Putamen (tissue), 1 donor: ENCODE measurements at places on chromosomes 1 and 21.

DNA sequence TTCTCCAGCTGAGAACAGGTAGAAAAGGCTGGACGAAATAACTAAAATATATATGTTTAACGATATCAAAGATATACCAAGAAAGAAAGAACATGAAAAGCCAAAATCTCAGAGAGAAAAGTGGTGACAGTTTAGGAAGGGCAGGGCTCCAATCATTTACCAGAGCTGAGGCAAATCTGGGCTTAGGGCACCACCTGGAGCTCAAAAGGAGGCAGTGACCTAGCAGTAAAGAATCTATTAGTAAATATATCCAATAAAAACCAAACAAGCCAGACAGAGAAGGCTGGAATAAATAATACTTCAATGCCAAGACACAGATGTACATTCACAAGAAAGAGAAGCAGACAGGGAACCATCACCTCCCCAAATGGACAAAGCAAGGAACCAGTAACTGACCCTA lies 43.5 kb downstream of the CHIA start:
- no peak for DNase-seq

DNA sequence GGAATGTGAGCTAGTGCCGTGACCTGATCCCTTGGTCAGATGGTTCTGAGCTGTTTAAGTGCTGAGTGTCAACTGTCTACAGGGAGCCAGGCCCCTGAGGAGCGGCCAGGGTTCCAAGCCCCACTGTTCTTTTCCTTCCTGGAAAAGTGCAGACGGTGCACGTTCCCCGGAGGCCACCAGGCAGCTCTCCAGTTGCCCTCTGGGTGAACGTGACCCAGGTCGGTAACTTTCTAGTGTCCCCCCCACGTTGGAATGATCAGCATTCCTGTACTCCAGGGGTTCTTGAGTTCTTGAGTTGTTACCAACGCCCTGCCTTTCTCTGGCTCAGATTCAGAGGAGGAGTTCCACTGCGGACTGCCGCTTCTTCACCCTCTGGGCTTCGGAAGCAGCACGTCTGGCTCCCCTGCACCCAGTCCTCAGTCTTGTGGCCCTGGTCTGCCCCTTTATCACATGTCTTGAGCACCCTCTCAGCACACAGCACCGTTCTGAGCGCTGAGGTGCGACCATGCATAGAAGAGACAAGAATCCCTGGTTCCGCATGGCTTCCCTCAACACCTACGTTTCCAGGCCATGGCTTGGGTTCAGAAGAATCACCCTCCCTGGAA lies 131.5 kb downstream of the DHRS3 start:
- DNase-seq = no peak

DNA sequence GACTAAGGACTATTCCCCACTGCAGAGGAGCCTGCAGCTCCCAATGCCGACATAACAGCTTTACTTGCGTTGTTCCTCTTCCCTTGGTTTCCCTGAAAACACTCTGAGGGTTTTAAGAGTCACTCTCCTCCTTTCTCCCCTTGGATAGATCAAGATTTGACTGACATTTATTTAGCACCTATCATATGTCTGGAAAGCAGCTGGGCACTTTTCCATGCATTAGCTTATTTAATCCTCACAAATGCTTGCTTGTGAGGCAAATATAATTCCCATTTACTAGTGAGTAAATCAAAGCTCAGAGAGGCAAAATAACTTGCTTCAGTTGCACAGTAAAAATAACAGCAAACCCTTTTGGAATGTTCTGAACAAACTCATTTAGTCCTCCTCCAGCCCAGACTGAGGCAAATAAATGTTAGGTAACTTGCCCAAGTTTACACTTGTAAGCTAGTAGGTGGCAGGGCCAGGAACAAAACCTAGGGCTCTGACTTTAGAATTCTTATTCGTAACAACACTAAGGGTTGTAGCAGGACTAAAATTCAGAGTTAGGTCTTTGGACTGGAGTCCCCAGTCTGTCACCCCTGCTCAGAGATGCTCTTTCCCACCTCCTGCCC lies 81.4 kb downstream of the KCND3 start:
- no peak for DNase-seq

- no peak for DNase-seq
Observed at GRCh38 chr1:227948493-227949260, 945 bp upstream of the WNT9A start.

GRCh38 chr1:63777286-63777685 lies 3.5 kb downstream of the ROR1 start:
- DNase-seq = no peak

GRCh38 chr1:201009962-201010645 lies 13.4 kb downstream of the KIF21B start:
- DNase-seq = no peak

- peak; percentile 67 for DNase-seq
Observed at GRCh38 chr1:66349242-66349641, 184.7 kb upstream of the SGIP1 start.

GRCh38 chr1:12505639-12506280 lies 112.2 kb downstream of the DHRS3 start:
- DNase-seq = no peak

GRCh38 chr1:182601913-182602312 lies 2.3 kb downstream of the RGS16 start:
- no peak for DNase-seq

GRCh38 chr1:115833856-115834255 lies 7.1 kb downstream of the NHLH2 start:
- no peak for DNase-seq

GRCh38 chr1:229127301-229127700 lies 143.6 kb upstream of the RAB4A start:
- DNase-seq = no peak

DNA sequence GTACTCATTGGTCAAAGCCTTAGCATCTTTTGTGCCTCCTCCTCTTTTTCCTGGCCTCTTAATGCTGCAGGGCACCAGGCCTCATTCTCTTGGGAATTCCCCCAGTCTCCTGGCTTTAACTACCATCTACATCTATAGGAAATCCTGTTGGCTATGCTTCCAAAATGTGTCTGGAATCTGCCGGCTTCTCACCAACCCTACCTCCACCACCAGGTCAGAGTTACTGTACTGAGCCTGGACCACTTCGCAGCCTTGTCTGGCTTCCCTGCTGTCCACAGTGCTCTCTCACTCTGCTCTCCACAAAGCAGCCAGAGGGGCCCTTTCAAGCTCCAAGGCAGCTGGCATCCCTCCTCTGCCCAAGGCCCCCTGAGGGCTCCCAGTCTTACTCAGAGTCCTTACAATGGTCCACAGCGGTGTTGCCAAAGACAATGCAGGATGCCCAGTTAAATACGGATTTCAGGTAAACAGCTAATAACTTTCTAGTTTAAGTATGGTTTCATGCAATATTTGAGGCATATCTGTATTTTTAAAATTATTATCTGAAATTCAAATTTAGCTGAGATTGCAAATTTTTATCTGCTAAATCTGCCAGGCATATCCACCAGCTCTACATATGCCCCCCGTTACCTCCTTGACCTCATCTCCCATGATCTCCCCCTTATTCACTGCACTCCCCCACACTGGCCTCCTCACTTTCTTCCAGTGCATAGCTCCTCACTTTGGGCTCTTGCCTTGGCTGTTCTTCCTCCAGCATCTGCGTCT lies 34.5 kb upstream of the FAM163A start:
- no peak for DNase-seq

GRCh38 chr21:38631676-38632075 lies 133.4 kb upstream of the ERG start:
- no peak for DNase-seq

GRCh38 chr1:91806769-91807700 lies 78.9 kb downstream of the TGFBR3 start:
- DNase-seq = no peak

GRCh38 chr1:65265651-65266351 lies 43.5 kb upstream of the DNAJC6 start:
- DNase-seq = peak; percentile 77

DNA sequence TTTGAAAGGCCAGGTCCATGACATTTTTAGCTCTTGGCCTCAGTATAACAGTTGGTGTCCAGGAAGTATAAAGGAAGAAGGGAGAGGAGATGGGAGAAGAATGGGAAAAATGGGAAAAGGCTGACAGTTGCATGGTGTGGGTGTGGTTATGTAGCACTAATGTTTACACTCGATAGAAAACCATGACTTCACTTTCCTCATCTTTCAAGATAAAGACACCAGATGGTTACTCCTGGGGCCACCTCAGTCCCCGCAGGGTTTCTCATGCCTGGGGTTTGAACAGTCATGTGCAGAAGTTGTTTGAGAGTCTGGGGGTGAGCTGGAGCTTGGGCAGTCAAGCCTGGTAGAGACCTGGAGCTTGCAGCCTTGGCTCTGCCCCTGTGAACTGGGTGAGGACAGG lies 7.9 kb downstream of the PGBD2 start:
- DNase-seq = no peak

GRCh38 chr1:219880765-219881457 lies 47.4 kb downstream of the SLC30A10 start:
- DNase-seq = no peak

- no peak for DNase-seq
Observed at GRCh38 chr1:154411525-154411924, 6.4 kb downstream of the IL6R start.

DNA sequence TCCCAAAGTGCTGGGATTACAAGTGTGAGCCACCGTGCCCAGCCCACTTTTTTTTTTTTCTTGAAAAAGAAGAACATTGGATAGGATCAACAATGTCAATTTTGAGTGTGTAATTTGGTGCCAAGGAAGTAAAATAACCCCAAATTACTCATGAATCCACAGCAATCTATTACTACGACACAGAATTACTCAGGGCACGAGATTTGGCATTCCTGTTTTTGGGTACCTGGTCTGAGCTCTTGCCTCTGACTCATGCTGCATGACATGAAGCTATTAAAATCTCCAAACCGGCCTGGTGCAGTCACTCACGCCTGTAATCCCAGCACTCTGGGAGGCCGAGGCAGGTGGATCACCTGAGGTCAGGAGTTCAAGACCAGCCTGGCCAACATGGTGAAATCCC lies 10.4 kb downstream of the RNF19B start:
- no peak for DNase-seq

DNA sequence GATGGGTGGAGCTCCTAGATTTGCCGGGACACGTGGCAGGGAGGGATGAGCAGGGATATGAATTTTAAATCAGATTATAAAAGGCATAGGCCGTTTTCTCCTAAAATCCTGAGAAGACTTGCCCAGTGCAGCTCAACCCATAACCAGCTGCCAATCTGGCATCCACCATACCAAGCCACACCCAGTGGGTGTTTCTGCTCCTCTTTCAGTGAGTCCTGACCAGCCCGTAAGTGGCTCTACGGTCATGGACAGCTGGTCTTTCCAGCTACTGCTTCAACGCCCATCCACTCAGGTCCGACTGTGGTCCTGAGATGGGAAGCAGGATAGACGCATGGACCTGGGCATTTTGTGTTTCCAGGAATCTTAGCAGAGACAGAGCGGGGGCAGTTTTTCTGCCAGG lies 107.2 kb downstream of the LAMC2 start:
- no peak for DNase-seq

- DNase-seq = no peak
Observed at GRCh38 chr1:180841415-180841814, 71.3 kb upstream of the KIAA1614 start.

DNA sequence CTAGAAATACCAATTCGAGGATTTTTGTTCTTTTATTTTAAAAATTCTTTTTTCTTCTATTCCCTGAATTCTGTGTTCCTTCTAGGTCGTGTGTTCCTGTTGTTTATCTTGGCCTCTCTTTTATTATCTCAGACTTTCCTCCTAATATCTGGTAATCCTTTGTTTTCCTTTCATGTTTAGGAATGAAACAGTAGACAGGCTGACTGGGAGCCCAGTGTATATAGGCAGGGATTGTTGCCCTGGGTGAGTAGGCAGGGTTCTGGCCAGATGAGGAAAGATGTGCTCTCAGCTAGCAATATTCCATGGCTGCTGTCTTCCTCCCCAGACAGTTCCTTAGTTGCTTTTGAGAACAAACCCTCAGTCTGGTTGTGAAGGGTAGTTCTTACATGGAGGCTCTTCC lies 161.8 kb upstream of the PDE4B start:
- no peak for DNase-seq

GRCh38 chr1:175171036-175171913 lies 21.3 kb downstream of the KIAA0040 start:
- DNase-seq = no peak

- no peak for DNase-seq
Observed at GRCh38 chr21:28228636-28228995, 764.1 kb downstream of the LTN1 start.

DNA sequence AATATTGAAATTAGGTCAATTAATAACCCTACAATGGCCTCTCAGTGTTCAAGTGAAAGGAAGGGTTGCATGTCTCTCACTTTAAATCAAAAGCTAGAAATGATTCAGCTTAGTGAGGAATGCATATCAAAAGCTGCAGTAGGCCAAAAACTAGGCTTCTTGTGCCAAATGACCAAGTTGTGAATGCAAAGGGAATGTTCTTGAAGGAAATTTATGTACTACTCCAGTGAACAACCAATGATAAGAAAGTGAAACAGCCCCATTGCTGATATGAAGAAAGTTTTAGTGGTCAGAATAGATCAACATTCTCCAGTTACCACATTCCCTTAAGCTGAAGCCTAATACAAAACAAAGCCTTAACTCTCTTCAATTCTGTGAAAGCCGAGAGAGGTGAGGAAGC lies 10.0 kb downstream of the MAEL start:
- no peak for DNase-seq

DNA sequence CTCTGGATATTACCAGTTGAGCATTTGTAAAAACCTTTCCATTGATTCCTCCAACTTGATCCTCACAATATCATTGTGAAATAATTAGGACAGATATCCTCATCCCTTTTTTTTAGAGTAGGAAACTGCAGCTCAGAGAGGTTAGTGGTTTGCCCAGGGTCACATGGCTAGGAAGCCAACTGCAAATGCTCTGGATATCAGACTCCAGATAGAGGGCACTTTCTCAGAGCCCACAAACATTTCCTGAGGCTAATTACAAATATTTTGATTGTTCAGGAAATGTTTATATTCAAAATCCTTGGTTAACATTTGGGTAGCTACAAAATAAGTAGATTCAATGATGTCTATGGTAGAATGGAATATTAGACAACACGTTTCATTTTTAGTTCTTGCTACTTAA lies 154.8 kb upstream of the DPYD start:
- no peak for DNase-seq

GRCh38 chr1:78096976-78097375 lies 51.2 kb downstream of the GIPC2 start:
- peak; percentile 66 for DNase-seq

DNA sequence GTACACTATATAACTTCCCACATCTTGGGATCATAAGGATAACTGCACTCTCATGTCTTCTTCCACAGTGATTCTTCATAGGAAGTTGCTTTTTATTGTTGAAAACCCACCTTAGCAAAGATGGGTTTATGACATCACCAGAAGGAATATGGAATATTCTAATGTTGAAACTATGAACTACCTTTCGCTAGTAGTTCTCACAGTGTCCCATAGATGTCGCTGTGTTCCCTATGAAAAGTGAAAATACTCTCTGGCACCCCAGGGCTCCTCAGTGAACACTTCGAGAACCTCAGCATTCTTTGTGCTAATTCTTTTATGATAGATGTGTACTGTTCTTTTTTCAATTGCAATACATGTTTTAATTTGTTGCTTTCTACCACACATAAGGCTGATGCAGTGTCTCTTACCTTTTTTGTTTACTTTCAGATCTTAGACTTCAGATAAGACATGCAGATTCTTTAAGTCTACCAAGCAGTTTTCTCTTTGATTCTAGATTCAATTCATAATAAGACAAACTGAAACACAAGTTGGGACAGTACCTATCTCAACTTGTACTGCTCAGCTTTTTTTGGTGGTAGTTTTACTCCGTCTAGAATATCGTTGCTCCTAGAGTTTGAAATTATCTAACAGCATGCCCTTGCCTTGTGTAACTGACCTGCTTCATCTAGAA lies 90.8 kb downstream of the GTF2B start:
- DNase-seq = no peak
